Left ventricle myocardium superior (tissue), 1 donor: ENCODE measurements at places on chromosomes 7 and 10. TPM values are rescaled to one million over a fixed set of nuclear protein-coding genes. Genes with fewer than 3 reads are reported as not detected.

Gene UPP1
- 20.9 TPM for total RNA-seq

Gene VSTM4
- 12.2 TPM for total RNA-seq

DNA sequence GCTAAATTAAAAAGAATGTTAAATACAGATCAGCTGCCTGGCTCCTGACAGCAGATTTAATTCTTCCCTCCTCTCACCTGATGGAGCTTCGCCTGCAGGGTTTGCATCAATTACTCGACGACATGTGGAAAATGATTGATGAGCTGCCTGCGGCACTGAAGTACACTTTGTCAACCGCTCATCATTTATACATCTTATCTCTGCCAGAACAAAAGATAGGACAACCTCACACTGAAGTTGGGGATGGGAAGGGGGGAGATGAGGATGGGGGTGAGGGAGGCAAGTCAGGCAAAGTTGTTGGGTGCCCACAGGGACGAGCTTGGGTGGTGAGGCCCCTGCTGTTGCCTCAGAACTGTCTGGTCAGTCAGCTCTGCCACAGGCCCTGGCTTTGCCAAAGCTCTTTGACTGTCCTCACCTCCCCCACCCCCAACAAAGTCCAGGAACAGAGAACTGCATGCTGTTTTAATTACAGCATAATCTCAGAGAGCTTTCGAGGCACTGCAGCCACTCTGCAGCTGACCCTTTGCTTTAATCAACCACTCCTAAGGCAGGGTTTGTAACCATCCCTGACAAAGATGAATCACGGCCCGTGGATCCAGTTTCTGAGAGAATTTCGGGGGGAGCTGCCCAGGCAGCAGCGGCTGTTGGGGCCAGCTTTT, 702.3 kb downstream of the LRMDA start:
- DNase-seq: no peak

Gene CREB5
- total RNA-seq: 4.5 TPM

- no peak for DNase-seq
Observed at GRCh38 chr7:138049505-138050116, 26.6 kb upstream of the AKR1D1 start.

DNA sequence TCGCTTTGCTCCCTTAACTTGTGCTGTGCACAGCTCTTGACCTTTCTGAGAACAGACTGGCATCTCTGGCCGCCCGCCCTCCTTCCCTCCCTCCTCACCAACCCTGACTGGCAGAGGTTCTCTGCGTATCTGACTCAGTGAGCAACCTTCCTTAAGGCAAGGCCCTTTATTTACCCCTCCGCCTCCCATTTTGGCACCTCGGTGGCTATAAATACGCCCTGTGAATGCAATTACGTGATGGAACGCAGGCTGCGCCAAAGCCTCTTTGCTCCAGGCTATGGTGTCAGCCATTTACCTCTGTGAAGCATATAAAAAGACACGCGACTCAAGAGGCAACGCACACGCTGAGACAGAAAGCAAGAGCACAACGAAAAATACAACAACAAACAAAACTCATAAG, 764.3 kb downstream of the SUGCT start:
- DNase-seq: no peak

GRCh38 chr7:125390981-125391380, 461.4 kb upstream of the POT1 start:
- no peak for DNase-seq

DNA sequence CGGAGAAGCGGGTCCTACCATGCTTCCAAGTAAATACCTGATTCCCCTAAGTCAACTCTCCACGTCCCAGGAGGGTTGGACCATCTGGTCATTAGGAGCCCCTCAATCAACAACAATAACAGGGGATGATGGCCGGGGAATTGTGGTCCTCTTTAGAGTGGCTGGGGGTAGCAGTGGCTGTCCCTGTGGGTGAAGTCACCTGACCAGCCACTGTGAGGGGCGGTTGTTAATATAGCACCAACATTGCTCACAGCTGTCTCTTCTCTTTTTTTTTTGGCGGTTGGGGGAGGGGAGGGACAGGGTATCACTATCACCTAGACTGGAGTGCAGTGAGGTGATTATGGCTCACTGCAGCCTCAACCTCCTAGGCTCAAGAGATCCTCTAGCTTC, 67.9 kb downstream of the SPDYE5 start:
- no peak for DNase-seq

Gene CTAGE15
- total RNA-seq: 0.15 TPM

GRCh38 chr7:39979406-39980073, 29.5 kb downstream of the CDK13 start:
- DNase-seq: no peak

Gene MSS51
- total RNA-seq: 2.9 TPM

Gene CHCHD2
- 500 TPM for total RNA-seq

Gene C10orf105
- total RNA-seq: 0.07 TPM

Gene POLD2
- 92.9 TPM for total RNA-seq

- DNase-seq: no peak
Observed at GRCh38 chr7:88835147-88835728, 39.7 kb upstream of the TEX47 start.

Gene GPR141
- total RNA-seq: 0.64 TPM

Gene FOXI2
- not detected for total RNA-seq
